ENCODE measurements at places on chromosomes 7 and 10.

GRCh38 chr7:137634356-137634755 is 212.4 kb downstream of the DGKI start:
- DNase-seq, result no peak

DNA sequence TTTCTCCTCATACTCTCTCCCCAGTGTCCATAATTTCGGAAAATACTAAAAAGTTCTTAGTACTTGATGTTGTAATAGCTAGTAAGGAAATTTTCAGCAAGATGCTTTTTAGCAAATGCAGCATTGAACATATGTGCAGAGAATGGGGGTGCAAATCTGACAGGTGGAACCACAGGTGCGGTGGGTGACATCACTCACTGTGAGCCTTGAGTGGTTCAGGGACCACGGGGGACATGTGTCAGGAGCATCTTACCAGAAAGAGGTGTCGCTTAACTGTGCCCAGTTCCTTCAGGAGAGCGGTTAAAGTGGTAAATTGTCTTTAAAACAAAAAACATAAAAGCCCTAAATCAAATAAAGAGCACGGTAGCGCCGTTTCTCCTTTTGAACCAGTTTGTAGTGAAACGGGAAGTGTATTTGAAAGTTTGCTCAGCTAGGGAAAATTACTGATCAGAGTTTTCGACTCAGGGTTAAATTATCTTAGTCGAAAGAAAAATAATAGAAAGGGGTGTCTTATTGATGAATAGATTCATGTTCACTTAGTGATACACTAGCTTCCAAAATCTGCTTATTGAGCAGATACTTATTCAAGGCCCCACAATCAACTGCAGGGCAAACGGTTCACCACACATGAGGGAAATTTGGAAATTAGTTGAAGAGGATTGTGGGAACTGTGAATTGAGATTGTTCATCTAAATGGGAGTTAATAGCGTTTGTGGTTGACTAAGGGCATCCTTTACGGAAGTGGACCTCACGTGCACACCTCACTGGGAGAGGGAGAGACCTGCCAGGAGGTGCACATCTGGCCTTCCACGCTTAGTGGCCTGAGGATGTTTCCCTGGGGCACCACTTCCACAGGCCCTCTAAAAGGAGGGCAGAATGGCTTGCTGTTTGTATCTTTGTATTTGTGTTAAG is 12.7 kb downstream of the CUL1 start:
- DNase-seq, result no peak

GRCh38 chr7:111639934-111640333 is 77.6 kb upstream of the IMMP2L start:
- DNase-seq, result no peak

DNA sequence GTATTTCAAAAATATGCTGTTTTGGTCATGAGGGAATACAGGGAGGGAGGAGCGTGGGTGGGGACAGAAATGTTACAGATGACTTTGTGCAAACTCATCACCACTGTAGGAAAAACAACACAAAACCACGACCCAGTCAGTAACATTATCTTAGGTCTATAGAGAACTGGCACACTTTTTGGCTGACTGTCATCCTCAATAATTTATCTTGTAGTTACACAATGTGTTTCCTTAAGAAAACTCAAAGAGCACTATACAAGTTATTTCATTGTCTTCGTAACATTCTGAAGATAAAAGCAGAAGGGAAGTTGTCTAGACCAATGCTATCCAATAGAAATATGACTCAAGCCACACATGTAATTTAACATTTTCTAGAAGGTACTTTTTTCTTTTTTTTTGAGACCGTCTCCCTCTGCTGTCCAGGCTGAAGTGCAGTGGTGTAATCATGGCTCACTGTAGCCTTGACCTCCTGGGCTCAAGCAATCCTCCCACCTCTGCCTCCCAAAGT is 16.9 kb upstream of the CDK14 start:
- DNase-seq, result no peak

DNA sequence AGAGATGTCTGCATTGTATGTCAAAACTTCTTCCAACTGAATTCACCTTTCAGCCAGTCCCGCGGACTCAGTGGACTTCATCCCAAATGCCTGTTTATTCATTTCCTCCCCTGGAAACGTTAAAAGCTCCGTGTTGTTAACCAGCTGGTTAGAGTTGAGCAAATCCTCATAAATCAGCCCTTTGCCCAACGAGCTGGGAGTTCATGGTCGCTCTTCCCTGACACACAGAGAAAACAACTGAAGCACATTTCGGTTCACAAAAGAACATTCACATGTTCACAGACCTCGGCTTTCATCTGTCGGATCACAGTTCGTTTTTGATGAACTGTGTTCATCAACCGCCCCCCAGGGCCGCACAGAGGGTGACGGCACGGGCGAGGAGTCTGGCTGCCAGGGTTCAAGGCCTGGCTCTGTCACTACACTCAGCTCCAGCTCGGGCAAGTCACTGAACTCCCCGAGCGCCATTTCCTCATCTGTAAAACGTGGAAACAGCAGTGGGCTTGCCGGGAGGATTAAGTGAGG is 62.6 kb downstream of the GLI3 start:
- no peak for DNase-seq

DNA sequence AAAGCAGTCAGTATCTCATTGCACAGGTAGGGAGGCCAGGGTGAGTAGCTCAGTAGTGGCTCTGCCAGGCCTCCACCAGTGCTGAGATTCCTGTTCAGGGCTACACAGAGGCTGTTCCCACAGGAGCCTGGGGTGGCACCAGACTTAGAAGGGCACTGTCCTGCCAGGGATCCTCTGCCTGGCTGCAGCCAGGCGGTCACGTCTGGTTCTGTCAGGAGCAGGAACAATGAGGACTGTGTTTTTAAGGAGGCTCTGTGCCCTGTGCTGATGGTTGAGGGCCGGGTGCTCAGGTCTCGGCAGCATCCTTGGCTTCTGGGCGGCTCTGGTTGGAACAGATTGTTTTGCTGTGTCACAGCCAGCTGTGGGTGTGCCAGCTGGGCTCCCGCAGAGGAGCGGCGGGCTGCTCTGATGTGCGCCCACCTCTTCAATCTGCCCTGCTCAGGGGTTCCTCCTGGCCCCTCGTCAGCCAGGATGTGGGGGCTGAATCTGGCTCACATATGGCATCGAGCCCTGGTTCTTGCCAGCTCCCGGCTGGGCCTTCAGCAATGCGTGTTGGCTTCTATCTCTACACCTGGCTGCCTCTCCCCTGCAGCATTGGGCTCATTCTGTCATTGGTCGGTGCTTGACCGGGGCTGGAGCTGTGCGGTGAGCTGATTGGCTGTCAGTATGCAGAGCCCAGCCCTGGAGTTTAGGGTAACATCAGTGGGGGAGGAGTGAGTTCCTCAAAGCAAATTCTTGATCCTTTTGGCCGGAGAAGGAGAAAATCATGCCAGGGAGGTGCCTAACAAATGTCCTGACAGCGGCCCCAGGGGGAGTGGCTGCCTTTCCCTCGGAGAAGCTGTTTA is 41.2 kb downstream of the TACR2 start:
- no peak for DNase-seq

DNA sequence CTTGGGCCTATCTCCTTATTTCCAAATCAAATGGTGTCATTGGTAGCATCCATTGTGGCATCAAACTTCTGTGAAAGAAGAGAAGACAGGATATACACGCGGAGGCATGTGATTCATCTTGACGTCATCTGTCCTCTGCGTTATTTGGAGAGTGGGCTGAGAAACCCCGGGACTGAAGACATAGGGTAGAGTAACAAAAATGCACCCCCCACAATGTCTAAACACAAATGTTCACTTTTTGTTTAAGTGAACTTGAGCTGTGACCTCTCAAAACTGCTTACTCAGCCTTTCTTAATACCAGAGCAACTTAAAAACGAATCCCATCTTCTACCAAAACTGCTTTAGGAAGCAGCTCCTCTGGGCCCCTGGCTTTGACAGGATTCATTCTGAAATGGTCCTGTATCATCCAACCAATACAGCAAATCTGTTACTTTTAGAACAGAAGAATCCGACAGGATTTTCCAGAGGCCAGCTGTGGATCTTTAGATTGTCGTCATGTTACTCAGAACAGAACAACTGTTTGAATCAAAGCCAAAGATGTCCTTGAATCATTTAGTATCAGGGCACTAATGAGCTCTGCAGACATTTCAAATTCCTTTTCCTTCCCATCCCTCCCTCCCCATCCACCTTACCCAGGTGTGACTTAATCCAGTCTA is 438.1 kb downstream of the SUGCT start:
- no peak for DNase-seq

DNA sequence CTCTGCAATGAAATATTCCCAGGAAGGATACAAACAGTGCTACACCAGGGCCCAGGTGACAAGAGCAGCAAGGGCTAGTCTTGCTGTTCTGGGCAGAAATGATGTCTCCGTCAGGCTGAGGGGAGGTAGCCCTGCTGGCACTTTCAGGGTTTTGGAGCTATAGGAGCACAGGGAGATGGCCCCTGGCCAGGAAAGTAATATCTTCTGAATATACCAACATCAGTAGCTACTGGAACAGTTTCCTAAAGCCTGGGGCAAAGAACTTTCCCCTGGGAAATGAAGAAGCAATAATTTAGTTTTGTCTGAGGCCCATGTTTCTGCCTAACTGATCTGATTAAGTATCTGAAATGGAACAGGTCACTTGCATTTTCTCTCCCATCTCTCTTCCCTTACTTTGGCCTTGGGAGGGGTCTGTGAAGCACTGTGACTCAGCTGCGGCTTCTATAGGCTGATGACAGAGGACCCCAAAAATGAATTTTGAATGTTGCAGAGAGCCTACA is 489.1 kb upstream of the PODXL start:
- no peak for DNase-seq

DNA sequence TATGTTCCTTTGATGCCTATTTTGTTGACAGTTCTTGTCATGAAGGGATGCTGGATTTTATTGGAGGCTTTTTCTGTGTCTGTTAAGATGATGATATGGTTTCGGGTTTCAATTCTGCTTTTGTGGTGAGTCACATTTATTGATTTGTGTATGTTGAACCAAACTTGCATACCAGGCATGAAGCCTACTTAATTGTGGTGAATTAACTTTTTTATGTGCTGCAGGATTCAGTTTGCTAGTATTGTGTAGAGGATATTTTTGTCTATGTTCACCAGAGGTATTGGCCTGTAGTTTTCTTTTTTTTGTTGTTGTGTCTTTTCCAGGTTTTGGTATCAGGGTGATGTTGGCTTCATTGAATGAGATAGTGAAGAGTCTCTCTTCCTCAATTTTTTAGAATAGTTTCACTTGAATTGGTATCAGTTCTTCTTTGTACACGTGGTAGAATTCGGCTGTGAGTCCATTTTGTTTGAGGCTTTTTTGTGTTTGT is 345.9 kb downstream of the KIF20B start:
- no peak for DNase-seq

- no peak for DNase-seq
Observed at GRCh38 chr10:37710831-37711616, 146.4 kb downstream of the ZNF248 start.

DNA sequence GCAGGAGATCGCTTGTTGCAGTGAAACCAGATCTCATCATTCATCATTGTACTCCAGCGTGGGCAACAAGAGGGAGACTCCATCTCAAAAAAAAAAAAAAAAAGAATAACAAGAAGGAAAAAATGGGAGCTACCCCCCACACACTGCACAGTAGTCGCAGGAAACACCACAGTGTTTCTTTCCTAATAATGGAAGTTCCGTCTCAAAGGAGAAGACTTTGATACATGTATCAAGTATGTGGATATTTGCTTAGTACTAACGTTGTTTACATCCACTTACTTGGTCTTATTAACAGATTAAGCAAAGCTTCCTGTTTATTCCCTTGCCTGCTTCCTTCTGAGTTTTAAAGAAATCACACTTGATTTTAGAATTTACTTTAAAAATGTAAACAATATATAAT is 22.2 kb downstream of the YAE1 start:
- DNase-seq, result no peak

GRCh38 chr7:22433710-22434460 is 66.1 kb downstream of the STEAP1B start:
- DNase-seq, result no peak

GRCh38 chr10:110912374-110912773 is 6.6 kb downstream of the BBIP1 start:
- no peak for DNase-seq

GRCh38 chr7:128855559-128855958 is 7.1 kb upstream of the ATP6V1F start:
- DNase-seq, result no peak

- DNase-seq, result no peak
Observed at GRCh38 chr7:117192108-117192507, 130.8 kb downstream of the WNT2 start.

- no peak for DNase-seq
Observed at GRCh38 chr10:29471544-29471859, 163.3 kb downstream of the SVIL start.

DNA sequence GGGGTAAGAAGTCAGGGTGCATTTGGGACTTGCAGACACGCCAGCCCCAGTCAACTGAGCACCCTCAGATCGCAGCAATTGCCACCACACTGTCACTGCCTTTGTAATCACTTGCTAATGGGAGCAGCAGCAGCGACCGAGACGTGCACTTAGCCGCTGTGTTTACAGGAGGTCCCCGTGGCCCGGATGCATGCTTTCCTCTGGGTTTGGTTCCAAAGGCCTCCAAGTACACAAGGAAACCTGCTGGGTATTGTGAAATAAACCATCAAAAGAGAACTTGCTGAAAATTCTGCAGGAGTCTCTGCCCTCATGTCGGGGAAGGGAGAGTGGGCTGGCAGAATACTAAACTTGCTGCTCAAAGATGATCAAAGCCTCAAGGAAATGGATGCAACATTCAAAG is 341.7 kb downstream of the DNAJB6 start:
- DNase-seq, result no peak

GRCh38 chr7:25944777-25945515 is 207.1 kb upstream of the NFE2L3 start:
- no peak for DNase-seq

- DNase-seq, result no peak
Observed at GRCh38 chr10:119290301-119291048, 83.1 kb downstream of the GRK5 start.

- no peak for DNase-seq
Observed at GRCh38 chr7:72038022-72038732, 374.0 kb downstream of the CALN1 start.

- no peak for DNase-seq
Observed at GRCh38 chr7:125089171-125089570, 159.5 kb upstream of the POT1 start.

DNA sequence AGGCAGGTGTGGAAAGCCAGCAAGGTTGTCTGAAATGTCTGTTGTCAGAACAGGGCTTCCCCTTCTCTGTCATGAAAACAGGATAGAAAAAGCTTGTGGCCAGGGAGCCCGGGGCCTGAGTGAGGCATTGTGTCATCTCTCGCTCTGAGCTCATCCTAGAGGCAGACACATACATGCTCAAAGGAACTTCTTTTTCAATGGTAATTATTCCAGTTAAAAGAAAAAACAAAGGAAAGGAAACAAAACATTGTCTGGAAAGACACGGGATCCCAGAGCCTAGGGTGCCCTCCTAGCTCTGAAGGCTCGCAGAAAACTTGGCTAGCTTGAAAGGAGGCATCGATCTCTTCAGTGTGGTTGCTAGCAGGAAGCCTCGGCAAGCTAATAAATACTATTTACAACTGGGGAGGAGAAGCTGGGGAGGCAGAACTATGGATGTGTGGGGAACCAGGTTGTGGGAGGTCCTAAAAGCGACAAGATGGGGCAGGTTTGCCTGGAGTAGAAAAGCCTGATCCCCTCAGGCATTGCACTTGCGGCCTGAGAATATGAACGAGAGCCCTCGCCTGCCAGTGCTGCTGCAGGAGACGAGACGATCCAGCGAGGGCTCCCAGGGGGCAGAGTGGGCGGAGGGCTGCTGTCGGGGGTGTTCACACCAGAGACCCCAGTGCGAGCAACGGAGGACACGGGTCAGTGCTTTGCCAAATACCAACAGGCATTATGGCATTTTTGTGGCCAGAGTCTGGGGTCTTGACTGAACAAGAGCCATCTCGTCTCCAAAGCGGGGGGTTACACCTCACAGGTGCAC is 32.8 kb upstream of the DGKI start:
- DNase-seq, result no peak

All from activated CD4-positive, CD25-positive, alpha-beta regulatory T cell (primary cell).